ENCODE measurements at places on chromosomes 11 and 22.

- H3K4me3 ChIP-seq, result no peak overlapping the region
- DNase-seq, result no peak
- H3K36me3 ChIP-seq, result no peaks in the 10 kb centered on the region
- H3K27ac ChIP-seq, result no peak overlapping the region
- no peaks in the 10 kb centered on the region for H3K4me1 ChIP-seq
Observed at GRCh38 chr22:32132783-32133182, 26.3 kb downstream of the C22orf42 start.

DNA sequence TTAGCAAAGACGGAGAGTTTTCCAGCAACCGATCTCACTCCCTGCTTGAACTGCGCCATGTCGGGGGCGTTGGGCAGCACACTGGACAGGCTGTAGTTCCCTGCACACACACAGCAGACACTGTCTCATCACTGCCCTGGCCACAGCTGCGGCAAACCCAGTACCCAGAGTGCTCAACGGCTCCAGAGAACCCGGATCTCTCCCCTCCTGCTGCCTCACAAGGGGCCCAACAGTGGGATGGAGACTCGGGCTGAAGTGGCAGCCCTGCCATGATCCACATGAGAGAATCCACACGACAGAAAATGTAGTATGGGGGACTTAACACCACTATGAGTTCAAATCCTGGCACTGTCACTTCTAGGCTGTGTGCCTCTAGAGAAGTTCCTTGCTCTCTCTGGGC is 58.0 kb downstream of the ARFGAP3 start:
- no peaks in the 10 kb centered on the region for H3K36me3 ChIP-seq
- H3K4me1 ChIP-seq, result no peaks in the 10 kb centered on the region
- H3K27ac ChIP-seq, result no peak overlapping the region
- no peak overlapping the region for H3K4me3 ChIP-seq
- H3K27me3 ChIP-seq, result no peaks in the 10 kb centered on the region

DNA sequence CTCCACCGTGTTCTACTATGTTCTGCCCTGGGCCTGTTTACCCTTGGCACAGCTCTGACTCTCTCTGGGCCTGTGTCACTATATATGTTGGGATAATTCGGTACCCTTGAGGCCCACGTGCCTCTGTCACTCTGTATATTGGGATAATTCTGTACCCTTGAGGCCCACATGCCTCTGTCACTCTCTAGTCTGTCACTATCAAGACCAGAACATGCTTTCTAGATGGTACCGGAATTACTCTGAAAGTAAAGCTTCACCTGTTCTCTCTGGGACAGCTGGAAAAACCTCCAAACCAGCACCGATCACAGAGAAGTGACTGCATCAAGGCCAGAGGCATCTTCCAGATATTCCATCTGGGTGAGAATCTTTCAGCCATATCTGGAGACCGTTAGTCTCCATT is 9.3 kb upstream of the FCHSD2 start:
- H3K27ac ChIP-seq, result no peak overlapping the region
- no peak for DNase-seq
- peaks cover 10% of the 10 kb centered on the region for H3K4me1 ChIP-seq
- no peaks in the 10 kb centered on the region for H3K27me3 ChIP-seq
- no peak overlapping the region for H3K4me3 ChIP-seq

- no peaks in the 10 kb centered on the region for H3K4me1 ChIP-seq
- no peaks in the 10 kb centered on the region for H3K36me3 ChIP-seq
- peaks cover 17% of the 10 kb centered on the region for H3K27me3 ChIP-seq
- no peak overlapping the region for H3K4me3 ChIP-seq
Observed at GRCh38 chr11:116173941-116174911, 598.6 kb downstream of the BUD13 start.

- peaks cover 32% of the 10 kb centered on the region for H3K4me1 ChIP-seq
- no peaks in the 10 kb centered on the region for H3K36me3 ChIP-seq
- H3K27ac ChIP-seq, result no peak overlapping the region
- no peak overlapping the region for H3K4me3 ChIP-seq
- no peaks in the 10 kb centered on the region for H3K27me3 ChIP-seq
Observed at GRCh38 chr22:23533328-23533762, 46.7 kb downstream of the IGLL1 start.

DNA sequence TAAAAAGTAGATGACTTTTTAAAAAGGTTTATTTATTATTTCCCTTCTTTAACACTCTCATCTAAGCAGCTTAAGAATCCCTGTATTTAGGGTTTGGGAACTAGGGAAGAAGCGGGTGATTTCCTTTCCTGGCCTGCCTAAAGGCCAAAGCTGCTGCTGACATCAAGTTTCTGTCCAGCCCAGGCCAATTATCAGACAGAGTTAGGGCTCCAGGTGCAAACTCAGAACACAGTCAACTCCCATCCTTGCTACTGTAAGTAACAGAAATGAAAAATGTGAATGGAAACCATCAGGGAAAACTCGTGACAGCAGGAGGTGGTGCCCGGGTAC is 108.9 kb downstream of the CCDC81 start:
- H3K36me3 ChIP-seq, result no peaks in the 10 kb centered on the region
- H3K4me3 ChIP-seq, result no peak overlapping the region
- H3K27me3 ChIP-seq, result no peaks in the 10 kb centered on the region
- peak overlapping the region; percentile 63 for H3K27ac ChIP-seq
- H3K4me1 ChIP-seq, result no peaks in the 10 kb centered on the region
- no peak for DNase-seq
